ENCODE measurements at places on chromosomes 4 and X. TPM values are rescaled to one million over a fixed set of nuclear protein-coding genes. Genes with fewer than 3 reads are reported as not detected.

The TMPRSS11B gene
- not detected for total RNA-seq

The NOX1 gene
- not detected for total RNA-seq

The SHROOM3 gene
- 15.7 TPM for total RNA-seq

The HSFX2 gene
- not detected for total RNA-seq

The CDKL2 gene
- 0.42 TPM for total RNA-seq

The MAGEE2 gene
- total RNA-seq = not detected

The IL15 gene
- total RNA-seq = 1.3 TPM

The PPP1R2C gene
- not detected for total RNA-seq

The CTAG1A gene
- not detected for total RNA-seq

The PAK3 gene
- 8.5 TPM for total RNA-seq

Measured in MCF 10A (cell line).